ENCODE measurements at places on chromosomes 1 and 21.

DNA sequence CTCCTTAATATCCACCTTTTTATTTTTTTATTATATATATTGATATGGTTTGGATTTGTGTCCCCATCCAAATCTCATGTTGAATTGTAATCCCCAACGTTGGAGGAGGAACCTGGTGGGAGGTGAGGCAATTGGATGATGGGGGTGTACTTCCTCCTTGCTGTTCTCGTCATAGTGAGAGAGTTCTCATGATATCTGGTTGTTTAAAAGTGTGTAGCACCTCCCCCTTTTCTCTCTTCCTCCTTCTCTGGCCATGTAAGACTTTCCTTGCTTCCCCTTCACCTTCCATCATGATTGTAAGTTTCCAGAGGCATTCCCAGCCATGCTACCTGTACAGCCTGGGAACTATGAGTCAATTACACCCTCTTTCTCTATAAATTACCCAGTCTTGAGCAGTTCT is 22.7 kb upstream of the CCSAP start:
- no peak for DNase-seq

DNA sequence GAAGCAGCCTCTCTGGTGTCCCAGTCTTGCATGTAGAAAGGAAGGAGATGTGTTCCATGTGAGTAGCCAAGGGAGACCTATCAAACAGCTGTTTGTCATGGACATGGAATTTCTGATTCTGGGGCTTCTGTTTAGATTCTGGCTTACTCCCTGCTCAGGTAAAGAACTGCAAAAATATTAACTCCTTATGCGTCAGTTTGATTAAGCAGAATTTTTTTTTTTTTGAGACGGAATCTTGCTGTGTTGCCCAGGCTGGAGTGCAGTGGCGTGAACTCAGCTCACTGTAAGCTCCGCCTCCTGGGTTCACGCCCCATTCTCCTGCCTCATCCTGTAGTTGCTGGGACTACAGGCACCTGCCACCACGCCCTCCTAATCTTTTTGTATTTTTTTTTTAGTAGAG is 6.8 kb downstream of the ARV1 start:
- DNase-seq, result no peak

DNA sequence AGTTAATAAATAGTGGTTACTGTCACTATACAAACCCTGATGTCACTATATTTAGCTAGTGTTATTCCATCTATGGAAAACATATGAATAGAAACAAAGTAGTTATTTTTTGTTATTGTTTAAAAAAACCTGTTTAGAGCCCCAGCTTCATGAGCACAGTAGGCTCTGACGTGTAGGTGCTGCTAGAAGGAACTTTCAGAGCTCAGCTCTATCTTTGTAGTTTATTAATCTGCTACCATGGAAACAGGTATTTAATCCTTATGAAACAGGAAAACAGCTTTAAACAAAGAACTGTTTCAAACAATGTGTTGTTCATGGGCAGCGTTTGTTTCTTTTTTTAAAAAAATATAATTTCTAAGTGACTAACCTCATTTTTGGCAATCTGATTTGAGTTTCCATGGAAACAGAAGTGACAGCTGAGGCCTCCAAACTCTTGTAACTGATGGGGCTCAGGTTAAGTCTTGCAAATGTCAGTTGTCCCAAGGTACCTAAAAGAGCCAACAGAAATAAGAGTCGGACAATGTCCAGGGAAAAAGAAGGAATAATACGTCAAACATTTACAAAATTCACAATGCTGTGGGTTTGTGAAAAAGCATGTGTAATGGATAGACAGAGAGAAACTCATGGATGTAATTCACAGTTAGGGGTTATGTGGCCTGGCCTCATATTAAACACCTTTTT is 162.0 kb upstream of the C21orf91 start:
- no peak for DNase-seq

GRCh38 chr1:180190091-180190490 is 35.4 kb downstream of the QSOX1 start:
- DNase-seq, result no peak

GRCh38 chr1:156928043-156928602 is 7.7 kb downstream of the LRRC71 start:
- no peak for DNase-seq

GRCh38 chr1:168520832-168521231 is 23.0 kb downstream of the XCL2 start:
- DNase-seq, result no peak

GRCh38 chr1:116950517-116951199 is 40.9 kb downstream of the PTGFRN start:
- no peak for DNase-seq

Measured in LNCaP clone FGC (cell line).